ENCODE measurements at places on chromosomes 13 and 19.
A peak's percentile ranks its signal among the peaks of the same experiment; 100 is the strongest.

DNA sequence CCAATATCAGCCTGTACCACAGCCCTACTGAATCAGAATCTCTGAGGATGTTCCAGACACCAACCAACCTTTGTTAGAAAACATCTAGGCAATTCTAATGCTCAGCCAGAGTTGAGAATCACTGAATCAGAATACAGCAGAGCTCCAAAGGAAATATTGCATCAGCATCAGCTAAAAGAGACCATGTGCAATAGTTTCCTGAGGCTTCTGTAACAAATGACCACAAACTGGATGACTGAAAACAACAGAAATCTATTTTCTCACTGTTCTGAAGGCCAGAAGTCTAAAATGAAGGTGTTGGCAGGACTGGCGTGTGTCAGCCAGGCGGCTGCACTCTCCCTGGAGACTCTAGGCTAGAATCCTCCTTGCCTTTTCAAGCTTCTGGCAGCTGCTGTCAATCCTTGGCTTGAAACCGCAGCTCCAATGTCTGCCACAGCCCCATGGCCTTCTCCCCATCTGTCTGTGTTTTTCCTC, 1.2 kb upstream of the DCT start:
- no peak for DNase-seq

- DNase-seq, result peak; percentile 60
Observed at GRCh38 chr13:26007261-26008125, 44.3 kb downstream of the SHISA2 start.

DNA sequence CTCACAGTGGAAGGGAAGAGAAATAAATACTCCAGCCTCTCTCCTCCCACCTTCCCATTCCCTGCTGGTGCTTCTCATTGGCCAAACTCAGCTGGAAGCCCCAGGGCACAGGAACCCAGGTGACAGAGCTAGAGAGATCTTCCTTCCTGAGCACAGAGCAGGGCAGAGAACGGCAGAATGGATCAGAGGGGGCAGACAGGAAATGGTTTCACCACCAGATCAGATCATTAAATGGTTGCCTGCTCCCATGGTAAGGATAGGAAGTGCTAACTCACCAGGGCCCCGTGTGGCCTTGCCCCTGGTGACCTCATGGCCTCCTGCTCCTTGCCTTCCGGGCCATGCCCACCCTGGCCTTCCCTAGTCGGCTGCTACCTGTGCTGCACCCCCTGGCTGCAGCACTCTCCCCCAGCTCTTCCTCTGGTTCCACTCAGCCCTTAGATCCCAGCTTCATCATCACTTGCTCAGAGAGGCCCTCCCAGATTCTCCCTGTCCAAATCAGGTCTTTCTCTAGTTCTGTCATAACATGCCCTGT, 108.7 kb downstream of the DPF1 start:
- no peak for DNase-seq

- DNase-seq, result no peak
Observed at GRCh38 chr19:43664018-43664417, 6.0 kb downstream of the PLAUR start.

GRCh38 chr19:14333101-14333871, 48.0 kb upstream of the ADGRE5 start:
- peak; percentile 50 for DNase-seq

- no peak for DNase-seq
Observed at GRCh38 chr19:2747349-2747748, 7.5 kb upstream of the SLC39A3 start.

DNA sequence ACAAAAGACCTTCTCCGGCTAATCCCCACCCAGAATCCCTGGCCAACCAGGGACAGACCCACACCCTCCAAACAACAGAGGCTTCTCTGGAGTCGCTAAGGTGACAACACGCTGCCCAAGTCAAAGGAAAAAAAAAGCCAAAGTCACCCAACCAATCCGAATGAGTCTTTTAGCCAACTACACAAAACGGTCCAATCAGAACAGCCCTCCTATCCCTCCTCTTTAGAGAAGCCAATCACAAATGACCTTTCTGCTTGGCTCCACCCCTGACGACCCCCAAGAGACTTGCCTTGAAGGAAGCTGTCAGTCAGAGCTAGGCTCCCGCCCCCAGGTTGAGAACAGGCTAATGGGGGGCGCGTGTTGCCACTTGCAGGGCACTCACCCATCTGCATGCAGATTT, 6.6 kb upstream of the FBXW9 start:
- DNase-seq, result peak; percentile 48

DNA sequence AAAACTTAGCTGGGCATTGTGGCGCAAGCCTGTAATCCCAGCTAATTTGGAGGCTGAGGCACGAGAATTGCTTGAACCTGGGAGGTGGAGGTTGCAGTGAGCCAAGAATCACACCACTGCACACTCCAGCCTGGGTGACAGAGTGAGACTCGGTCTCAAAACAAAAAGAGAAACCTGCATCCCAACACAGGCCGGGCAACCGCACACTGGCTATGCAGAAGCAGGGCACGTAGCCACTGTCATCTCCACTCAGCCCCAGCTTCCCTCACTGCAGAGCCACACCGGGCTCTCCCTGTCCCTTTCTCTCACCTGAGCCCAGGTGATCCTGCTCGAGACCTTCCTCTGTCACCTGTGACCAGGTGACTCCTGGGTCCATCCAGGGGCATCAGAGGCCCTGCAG, 11.7 kb downstream of the ELL start:
- no peak for DNase-seq

GRCh38 chr19:38975214-38975860, at the start of gene FBXO17:
TSS of gene FBXO17 (minus strand) at chr19:38975742. CDS start at chr19:38950319, 25,423 bp downstream.
- DNase-seq, result no peak

GRCh38 chr13:24178847-24179485, 18.4 kb downstream of the SPATA13 start:
- DNase-seq, result no peak

GRCh38 chr13:22270881-22271280, 600.0 kb downstream of the FGF9 start:
- DNase-seq, result no peak

DNA sequence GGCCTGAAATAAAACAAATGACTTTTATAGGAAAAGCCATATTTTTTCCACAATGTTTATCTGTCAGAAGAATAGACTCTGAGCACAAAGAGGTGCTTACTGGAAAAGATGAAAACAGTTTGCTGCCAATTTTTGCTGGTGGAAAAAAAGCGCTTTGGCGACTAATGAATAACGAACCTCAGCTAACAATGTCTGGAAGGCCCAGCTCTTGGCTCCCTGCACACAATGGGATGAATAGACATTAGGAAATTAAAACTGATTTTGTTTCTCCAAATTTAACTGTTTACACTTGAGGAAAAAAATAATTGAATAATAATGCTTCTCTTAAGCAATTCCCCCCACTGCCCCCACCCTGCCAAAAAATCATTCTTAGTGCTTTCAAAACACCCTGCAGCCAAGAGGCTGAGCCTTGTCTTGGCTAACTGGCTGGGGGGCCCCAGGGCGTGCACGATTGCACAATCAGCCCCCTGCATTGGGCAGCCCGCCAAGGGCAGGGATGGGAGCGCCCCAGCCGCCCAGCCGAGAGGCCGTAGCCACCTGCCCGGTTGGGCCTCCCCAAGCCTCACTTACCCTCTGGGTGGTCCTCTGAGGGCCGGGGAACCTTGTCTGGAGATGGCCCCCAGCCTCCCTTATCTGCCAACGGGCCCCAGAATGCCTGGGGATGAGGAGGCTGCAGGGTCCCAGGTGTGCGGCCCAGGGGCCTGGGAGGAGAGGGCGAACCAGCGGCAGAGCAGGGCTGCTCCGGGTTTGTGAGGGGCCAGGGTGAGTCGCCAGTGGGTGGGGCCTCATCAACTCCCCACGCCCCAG, 16.8 kb downstream of the CEBPG start:
- DNase-seq, result no peak

DNA sequence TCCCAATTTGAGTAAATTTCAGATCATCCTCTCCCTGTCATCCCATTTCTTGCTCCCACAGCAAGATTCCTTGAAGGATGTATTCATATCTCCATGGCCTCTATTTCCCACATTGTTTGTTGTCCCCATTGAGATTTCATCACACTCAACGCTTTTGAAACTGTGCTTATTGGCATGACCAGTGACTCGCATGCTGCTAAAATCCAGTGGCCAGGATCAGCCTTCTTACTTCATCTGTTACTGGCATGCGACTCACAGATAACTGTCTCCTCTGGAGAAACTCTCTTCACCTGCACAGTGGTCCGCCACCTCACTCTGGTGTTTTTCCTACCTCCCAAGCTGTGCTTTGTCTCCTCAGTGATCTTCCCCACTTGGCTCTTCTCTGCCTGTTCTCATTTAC, 95.8 kb downstream of the WASF3 start:
- DNase-seq, result no peak

DNA sequence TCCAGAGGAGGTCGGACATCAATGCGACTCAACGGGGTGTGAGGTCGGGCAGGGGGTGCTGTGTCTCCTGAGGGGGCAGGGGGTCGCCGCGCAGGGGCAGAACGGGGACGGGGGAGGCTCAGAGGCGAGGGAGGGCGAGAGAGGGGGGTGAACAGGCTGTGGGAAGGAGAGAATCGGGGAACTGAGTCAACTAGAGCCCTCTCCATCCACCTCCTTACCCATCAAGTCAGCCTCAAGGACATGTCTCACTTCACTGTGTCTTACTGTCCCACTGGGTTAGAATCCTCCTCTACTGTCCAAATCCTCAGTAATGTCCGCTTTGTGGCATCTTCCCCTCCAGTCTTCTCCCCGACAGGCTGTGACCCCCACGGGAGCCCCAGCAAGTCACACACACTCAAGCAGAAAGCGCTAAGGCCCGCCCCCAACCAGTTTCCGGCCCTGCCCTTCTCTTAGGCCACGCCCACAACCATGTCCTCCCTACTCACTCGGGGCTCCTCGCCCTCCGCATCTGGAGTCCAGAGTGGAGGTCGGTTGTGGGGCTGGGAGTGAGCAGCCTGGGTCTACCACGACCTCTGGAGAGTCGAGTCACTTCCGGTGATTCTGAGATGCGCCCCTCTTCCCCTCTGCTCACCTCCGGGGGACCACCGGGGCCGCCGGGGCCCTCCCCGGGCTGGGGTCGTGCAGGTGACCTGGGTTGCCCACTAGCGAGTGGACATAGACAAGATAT, 9.3 kb downstream of the PLEKHA4 start:
- peak; percentile 21 for DNase-seq

- no peak for DNase-seq
Observed at GRCh38 chr13:24038405-24038804, 122.1 kb upstream of the SPATA13 start.

DNA sequence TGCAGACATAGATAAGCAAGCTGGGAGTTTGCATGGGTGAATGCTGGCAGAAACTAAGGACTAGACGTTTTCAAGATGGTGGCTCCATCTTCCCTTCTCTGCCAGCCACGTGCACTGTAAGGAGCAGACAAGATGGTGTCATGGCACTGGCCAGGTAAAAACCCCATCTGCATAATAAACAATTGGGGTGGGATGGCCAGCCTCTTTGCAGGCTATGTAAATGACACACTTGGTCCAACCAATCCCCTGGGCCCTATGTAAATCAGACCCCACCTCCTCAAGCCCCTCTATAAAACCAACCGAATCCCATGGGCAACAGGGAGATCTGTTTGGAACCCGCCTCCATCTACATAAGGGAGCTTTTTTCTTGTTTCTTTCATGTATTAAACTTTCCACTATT, 2.4 kb upstream of the OR7A5 start:
- DNase-seq, result no peak

- DNase-seq, result no peak
Observed at GRCh38 chr19:17775991-17776803, 18.7 kb upstream of the B3GNT3 start.

DNA sequence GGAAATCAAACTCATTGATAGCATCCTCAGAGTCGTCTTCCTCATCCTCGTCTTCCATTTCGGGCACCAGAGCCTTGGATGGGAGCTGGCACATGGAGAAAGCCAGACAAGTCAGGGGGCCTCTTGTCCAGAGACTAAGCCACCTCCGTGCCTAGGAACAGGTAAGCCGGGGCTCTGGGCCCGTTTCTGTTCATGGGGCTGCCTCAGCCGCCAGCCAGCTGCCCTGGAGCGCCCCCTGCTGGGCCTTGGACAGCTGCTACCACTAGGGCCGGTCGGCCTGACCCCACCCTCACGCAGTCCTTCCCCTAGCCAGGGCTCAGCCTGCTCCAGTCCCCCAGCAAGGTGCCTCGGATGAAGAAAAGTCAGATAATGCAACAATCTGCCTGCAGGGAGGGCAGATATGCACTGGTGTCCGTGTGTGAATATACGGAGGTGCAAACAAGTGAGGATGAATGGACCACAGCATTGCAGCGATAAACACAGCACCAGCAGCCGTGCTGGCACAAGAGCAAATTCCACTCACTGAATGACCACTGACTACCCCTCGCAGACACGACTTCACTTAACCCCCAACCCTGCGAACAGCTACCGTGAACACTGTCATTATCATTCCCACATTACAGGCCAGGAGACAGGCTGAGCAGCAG, 11.9 kb upstream of the PRKD2 start:
- peak; percentile 85 for DNase-seq

DNA sequence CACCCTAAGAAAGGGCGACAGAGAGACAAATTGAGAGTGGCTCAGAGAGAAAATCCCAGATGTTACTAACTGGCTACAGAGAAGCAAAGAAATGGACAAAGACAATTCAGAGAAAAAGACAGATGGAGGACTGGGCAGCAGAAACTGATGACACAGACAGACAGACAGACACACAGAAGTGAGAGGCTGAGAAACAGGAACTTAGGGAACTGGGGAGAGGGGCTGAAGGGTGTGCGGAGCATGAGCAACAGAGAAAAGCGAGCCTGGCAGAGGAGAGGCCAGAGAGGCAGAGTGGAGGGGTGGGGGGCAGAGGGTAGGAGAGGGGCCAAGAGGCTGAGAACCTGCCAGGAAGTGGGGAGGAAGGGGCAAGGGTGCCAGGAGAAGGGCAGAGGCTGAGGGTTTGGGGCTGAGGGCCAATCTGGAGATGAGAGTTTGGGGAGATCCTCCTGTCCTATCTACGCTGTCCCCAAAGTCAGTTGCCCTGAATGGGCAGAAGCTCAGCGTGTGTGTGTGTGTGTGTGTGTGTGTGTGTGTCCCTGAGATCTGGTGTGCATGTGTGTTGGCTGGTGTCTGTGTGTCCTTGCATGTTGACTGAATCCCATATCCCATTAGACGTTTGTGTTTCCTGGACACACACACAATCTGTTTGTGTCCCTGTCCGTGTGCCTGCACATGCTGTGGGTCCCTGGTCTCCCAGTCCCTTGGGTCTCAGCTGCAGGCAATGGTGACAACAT, 5.6 kb upstream of the ERFL start:
- peak; percentile 51 for DNase-seq

- DNase-seq, result no peak
Observed at GRCh38 chr13:45773236-45773635, 71.1 kb downstream of the CBY2 start.

DNA sequence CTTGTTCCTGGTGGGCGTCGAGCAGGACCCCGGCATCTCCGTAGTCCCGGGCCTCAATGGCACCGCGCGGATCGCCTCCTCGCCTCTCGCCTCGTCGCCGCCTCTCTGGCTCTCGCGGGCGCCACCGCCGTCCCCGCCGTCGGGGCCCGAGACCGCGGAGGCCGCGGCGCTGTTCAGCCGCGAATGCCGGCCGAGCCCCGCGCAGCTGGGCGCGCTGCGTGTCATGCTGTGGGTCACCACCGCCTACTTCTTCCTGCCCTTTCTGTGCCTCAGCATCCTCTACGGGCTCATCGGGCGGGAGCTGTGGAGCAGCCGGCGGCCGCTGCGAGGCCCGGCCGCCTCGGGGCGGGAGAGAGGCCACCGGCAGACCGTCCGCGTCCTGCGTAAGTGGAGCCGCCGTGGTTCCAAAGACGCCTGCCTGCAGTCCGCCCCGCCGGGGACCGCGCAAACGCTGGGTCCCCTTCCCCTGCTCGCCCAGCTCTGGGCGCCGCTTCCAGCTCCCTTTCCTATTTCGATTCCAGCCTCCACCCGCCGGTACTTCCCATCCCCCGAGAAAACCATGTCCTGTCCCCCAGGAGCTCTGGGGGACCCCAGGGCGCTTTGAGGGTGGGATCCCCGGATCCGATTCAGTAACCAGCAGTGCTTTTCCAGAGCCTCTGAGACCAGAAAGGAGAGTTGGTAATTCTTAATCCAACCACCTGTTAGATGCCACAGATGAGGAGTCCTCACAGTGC, 885 bp downstream of the MLNR start:
- peak; percentile 56 for DNase-seq

Measured in DMS53 (cell line).